SK-N-DZ (cell line): ENCODE measurements at places on chromosomes 2 and 18.

GRCh38 chr2:226759768-226760167 lies 39.9 kb downstream of the IRS1 start:
- DNase-seq, result no peak

DNA sequence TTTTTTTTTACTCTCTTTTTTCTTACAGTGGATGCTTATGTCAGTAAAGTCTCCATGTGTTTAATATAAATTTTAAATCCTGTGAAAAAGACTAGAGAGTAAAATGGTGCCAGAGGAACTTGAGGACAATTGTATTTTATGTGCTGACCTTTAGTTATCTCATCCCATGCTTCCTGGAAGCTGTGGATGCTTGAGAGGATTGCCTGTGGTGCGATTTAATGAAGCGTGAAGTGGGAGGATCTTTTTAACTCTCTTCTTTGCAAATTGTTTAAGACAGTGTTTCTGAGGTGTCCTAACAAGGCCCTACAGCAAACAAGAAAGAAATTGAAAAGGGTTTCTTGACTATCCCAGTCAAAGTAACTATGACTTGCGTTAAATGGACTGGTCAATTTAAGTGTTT lies 84.2 kb downstream of the DTNA start:
- DNase-seq, result no peak

GRCh38 chr18:59451963-59452362 lies 92.9 kb upstream of the LMAN1 start:
- DNase-seq, result no peak

DNA sequence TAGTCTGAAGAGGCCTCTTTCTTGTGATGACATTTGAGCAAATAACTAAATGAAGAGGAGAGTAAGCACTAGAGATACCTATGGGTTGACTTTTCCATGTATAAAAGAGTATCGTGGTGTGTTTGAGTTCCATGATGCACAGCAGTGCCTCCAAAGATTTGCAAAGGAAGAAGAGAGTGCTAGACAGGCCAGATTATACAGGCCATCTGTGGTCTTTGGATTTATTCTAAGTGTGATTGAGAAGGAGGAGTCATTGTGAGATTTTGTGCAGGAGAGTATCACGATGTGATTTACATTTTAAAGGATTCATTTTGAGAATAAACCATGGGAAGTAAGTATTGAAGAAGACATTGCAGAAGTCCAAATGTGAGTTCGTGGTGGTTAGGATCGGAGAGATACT lies 695.9 kb upstream of the FAM98A start:
- no peak for DNase-seq

DNA sequence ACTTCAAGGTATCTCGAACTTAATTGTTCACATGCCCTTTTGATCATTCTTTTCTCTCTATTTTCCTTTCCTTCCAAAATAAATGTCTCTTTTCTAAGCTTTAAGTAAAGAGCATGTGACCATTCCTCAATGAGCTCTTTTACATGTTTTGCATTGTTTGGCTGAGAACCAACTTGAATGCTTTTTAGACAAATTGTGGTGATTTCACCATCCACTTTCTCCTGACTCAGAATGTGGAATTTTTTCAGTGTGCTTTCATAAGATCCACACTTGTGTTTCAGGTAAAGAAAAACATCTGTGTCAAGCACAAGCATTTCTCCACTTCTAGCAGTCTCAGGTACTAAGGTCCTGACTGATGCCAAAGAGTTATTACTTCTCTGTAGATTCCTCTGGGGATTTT lies 10.7 kb downstream of the RBM43 start:
- DNase-seq, result no peak

DNA sequence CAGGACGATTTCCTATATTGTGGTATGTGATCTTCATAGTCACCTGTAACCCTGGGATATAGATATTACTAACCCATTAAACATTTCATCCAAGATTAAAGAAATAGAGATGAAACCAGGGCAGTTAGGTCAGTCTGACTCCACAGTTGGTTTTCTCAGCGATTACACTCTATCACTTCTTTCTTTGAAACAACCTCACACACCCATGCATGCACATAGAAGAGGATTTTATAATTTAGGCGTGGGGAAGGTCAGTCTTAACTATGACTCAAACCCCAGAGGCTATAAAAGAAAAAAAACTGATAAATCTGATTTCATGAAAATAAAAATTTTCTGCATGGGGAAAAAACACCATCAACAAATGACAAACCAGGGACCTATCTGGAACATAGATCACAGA lies 54.2 kb downstream of the BCL2 start:
- no peak for DNase-seq

DNA sequence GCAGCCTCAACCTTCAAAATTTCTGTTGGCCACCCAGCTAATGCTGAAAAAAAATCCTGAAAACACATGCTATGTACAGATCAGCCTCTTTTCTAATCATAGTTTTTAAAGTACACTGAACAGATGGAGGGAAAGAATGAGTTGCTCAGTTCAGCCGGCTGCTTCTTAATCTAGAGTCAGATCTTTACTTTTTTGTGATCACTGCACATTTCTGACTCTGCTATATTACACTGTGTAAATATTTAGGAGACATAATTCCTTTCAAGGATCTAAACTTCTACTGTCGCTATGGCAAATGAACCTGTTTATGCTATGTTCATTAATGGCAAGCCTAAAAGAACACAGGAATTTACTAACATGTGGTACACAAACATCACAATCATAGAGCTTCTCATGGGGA lies 114.2 kb downstream of the SRBD1 start:
- no peak for DNase-seq

GRCh38 chr2:47456851-47457250 lies 53.9 kb downstream of the MSH2 start:
- no peak for DNase-seq

DNA sequence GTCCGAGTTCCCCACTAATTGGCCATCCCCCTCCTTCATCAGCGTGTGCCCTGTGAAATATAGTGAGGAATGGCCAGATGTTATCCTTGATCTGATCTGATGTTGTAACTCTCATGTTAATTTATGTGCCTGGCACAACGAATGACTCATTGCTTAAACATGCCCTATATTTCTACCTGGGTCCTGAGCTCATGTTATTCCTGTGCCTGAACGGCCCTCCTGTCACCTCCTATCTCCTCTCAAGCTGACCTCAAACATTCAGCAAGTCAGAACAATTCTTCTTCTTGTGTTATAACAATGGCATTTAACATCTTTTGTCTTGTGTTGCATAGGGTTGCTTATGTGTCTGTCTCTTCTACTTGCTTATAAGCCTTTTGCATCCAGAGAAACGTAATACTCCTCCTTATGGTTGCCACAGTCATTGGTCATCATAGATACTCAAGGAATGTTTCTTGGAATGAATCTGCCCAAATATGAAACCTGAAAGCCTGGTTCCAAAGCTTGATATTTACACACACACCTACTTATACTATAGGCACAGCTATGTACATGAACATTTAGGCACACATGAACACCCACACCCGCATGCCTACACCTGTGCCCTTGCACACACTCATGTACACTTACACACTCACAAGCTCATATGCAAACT lies 80.2 kb upstream of the PHLPP1 start:
- DNase-seq, result no peak

GRCh38 chr2:153106802-153107477 lies 371.6 kb downstream of the RPRM start:
- peak; percentile 74 for DNase-seq

DNA sequence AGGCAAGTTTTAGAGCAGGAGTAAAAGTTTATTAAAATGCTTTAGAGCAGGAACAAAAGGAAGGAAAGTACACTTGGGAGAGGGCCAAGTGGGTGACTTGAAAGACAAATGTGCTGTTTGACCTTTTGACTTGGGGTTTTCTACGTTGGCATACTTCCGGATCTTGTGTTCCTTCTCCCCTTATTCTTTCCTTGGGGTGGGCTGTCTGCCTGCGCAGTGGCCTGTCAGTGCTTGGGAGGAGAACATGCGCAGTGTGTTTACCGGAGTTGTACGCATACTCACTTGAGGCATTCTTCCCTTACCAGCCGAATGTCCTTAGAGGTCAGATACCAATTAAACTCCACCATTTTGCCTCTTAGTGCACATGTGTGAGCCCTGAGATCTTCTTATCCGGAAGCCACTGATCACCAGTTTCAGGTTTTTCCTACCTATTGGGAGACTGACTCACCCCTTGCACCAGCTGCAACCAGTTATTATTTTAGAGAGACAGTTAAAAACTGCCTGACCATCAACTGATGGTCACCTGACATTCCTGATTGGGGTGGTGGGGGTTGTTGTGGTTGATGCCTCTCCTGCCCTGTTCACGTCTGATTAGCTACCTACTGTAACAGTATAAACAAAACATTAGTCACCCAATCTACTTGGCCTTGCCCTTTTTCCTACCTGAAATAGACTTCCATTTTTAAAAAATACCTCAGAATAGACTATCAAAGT lies 67.5 kb downstream of the NYAP2 start:
- DNase-seq, result no peak

- DNase-seq, result no peak
These were observed 11.4 kb downstream of the KLHL41 start for GRCh38 chr2:169520896-169521295.

DNA sequence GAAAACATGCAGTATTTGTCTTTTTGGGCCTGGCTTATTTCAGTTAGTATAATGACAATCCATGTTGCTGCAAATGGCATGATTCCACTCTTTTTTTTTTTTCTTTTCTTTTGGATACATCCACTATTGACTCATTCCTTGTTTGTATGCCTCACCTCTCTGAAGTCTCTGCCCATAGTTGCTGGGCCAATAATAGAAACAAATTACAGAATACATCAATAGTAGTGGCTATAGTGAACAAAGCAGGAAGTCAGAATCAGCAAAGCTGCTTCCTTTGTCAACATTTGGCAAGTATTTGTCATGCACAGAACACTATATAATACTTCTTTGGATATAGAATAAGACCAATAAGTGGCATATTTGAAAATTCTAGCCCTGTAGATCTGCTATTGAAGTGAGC lies 609.7 kb downstream of the STK39 start:
- DNase-seq, result no peak

DNA sequence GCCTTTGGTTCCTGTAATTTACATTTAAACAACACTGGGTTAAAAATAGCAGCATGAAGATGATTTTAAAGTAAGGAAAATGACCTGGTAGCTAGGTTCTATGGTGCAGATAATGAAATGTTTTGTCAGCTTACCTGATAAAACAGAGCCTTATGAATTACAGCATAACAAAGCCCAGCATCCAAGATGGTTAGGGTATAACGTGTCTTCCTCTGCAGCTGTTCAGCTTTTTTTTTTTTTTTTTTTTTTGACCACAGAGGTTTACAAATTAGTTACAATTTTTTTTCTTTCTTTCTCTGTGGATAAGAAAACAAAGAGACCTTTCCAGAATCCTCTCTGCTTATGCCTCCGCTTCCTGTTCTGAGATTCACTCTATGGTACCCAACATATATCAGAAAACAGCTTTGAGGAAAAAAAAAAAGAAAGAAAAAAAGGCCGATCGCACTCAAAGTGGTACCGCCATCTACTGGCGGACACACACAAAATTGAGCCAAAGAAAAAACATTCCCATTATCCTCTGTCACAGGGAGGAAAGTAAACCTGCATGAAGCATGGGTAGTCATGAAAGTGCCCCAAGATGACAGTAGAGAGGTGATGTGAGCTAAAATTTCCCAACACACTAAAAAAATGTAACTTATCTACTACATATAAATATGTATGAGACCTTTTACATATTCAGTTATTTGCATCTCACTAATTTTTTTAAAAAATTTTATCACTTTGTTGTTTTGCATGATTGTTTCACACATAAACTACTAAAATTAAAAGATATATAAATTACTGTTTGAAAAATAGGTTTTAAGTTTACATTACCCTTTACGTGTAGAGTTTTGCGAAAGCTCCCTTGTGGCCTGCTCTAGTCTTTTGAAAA lies at the start of gene SCN3A:
Gene SCN3A, minus strand, starts transcription at position 362 of the 871 bp plus-strand sequence. CDS start 27,656 bp downstream, outside the sequence.
- peak; percentile 81 for DNase-seq

DNA sequence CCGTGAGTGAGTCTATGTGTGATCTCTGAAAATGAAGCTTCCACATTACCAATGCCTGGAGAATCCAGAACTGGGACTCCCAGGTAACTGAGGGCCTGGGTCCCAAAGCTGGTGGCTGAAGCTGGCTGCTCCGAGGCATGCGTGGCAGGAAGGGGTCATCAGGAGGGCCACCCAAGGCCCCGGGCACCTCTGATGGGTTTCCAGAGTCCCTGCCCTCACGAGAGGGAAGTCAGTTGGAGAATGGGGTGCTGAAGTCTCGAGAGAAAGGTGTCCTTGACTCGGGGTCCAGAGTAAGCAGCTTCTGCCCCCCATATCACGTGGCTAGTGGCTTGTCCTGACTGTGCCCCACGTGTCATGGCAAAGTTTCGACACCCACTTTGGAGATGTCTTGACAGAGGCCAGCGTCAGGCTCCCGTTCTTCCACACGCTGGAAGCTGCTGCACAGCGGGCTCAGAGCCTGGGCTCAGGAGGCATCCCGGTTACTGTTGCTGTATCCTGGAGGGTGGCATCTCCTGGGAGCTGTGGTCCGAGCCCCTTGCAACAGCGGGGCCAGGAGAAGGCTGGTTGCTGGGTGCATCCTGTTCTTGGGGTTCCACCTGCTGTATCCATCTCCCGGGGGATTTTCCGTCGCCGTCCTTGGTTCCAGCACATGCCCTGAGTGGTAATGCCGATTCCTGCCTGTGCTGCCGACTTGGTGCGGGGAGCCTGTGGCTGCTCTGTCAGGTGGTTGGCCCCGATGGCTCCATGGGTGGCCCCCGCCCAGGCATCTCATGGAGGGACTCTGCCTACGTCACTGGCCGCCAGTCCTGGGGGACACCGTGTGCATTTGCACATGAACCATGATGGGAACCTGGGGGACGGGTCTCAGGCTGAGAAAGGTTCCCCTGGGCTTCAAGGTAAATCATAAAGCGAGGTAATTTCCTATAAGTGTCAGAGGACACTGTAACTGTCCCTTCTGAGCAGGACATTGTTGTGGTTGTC lies 183.3 kb upstream of the HDAC4 start:
- no peak for DNase-seq

GRCh38 chr2:74425523-74425922 lies 4.0 kb downstream of the WDR54 start:
- DNase-seq, result no peak

DNA sequence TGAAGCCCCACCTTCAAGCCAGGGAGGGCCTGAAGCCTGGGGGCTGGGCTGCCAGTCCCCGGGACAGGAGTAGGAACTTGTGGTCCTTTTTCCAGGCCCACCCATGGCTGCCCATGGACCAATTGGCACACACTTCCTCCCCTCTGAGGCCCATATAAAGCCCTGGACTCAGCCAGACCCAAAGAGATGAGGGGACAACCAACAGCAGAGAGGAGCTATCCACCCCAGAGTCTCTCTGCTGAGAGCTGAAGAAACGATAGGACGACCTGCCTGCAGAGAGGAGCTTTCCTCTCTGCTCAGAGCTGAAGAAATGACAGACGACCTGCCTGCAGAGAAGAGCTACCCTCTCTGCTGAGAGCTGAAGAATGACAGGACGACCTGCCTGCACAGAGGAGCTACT lies 43.8 kb upstream of the PEX13 start:
- DNase-seq, result no peak

GRCh38 chr2:71554028-71554705 lies 100.8 kb downstream of the DYSF start:
- no peak for DNase-seq

- DNase-seq, result no peak
These were observed 52.4 kb downstream of the BABAM2 start for GRCh38 chr2:27942612-27943547.

GRCh38 chr2:22950431-22950830 lies 434.5 kb upstream of the KLHL29 start:
- DNase-seq, result no peak
